ENCODE measurements at places on chromosomes 6 and 20.

GRCh38 chr6:37554480-37554819 is 54.8 kb upstream of the CCDC167 start:
- DNase-seq: no peak

DNA sequence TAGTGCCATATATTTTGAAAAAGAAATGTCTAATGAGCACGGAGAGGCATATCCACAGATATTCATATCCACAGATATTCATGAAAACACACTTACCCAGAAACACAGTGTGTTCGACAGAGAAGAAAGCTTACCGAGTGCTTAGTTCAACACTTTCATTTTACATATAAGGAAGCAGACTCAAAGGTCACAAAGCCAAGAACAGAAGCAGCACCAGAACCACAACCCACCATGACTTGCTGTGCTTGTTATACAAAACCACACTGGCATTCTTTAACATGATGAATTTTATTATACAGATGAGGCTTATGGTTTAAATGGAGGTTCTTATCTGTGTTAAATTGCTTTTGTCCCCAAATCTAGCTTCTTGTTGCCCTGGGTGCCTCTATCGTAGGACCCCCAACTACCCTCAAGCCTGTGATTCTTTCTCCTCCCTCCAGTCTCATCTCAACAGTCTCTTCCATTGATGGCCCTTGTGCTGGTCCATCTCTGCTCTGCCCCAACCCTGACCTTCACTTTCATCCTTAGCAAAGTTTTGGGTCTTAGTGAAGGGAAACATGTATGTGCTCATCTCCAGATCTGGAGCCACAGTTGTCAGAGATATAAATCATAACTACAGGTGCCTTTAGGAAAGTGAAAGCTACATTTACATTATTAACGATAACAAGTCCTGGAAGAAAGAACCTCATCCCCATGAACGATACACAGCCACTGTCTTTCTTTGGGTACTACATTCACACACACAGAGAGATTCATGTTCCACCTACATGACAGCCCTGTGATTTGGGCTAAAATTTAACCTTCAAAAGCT is 40.0 kb downstream of the SF3B5 start:
- DNase-seq: peak; percentile 78

GRCh38 chr20:53875452-53875851 is 194.9 kb downstream of the BCAS1 start:
- DNase-seq: no peak

GRCh38 chr6:108806171-108806570 is 42.1 kb upstream of the ARMC2 start:
- no peak for DNase-seq

DNA sequence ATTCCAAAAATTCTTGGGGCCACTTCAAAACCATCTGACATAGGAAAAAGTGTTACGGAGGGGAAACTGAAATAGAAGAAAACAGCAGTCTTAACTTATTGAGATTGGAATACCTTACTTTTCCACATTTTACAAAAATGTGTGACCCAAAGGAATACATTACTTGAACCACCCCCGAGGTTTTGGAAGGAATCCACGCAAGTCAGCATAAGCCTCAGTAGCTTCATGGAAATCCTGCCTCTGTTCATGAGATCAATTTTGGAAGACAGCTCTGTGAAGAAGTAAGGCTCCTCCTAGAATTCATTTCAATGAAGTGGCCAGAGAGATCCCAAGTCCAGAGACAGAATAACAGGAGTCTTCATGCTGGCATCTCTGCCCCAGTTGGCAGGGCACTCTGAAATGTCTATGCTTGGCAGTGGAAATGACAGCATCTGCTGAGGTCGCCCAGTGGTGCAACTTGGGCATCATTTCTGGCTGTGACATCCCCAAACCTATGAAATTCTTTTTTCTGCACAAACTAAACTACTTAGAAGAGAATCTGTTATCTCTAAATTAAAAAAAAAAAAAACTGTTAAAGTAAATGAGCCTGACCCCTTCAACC is 132.5 kb downstream of the EPM2A start:
- DNase-seq: no peak

DNA sequence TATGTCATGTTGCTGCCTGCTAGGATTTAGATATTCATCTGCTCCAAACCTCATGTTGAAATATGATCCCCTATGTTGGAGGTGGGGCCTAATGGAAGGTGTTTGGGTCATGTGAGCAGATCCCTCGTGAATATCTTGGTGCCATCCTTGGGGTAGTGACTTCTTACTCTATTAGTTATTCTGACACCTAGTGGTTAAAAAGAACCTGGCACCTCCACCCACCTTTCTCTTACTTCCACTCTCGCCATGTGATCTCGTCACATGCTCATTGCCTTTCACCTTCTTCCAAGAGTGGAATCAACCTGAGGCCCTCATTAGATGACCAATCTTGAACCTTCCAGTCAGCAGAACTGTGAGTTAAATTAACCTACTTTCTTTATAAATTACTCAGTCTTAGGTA is 549.4 kb upstream of the SYNCRIP start:
- no peak for DNase-seq

GRCh38 chr6:149429427-149430360 is 29.6 kb downstream of the SUMO4 start:
- no peak for DNase-seq

GRCh38 chr20:60036746-60037499 is 78.7 kb downstream of the CDH26 start:
- DNase-seq: no peak

GRCh38 chr6:93789532-93789931 is 370.2 kb upstream of the EPHA7 start:
- DNase-seq: no peak

GRCh38 chr20:43752561-43753301 is 25.9 kb upstream of the GTSF1L start:
- peak; percentile 20 for DNase-seq

DNA sequence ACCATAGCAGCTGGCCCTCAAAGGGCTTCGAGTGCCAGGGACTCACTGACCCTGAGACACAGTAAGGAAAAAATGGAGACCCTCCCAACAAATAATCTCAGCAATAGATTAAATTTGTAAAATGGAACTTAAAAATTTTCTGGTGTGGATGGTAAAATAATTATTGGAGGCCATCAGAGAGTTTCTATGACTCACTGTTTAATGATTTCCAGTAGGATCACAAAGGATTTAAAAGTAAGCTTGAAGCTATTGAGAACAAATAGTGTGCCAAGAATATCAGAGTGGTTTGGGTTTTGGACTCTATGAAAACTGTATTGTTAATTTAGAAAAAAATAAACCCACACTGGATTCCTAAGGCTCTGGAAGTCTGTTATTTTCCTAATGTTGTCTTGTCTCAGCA is 115.2 kb upstream of the AKIRIN2 start:
- no peak for DNase-seq

- no peak for DNase-seq
These were observed 3.5 kb downstream of the PIGT start for GRCh38 chr20:45419188-45420091.

- no peak for DNase-seq
These were observed 616.5 kb upstream of the CITED2 start for GRCh38 chr6:139990856-139991465.

DNA sequence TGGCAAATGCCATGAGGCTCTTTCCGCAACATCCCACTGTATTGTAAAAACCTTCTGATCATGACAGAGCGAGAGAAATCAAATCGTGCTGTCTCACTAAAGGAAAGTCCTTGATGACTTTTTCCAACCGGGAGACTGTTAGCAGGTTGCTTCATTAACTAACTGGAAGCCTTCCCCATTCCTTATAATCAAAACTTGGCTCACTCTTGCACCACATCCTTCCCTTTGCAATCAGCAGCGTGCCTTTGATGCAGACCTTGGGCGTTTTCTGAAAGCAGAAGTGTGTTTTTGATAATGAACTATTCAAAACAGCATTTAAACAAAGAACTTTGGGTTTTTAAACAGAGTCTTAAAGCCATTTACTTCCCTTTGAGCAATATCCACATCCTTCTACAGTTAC is 96.2 kb upstream of the CNR1 start:
- no peak for DNase-seq

GRCh38 chr6:154238831-154239230 is 117.8 kb downstream of the IPCEF1 start:
- DNase-seq: no peak

DNA sequence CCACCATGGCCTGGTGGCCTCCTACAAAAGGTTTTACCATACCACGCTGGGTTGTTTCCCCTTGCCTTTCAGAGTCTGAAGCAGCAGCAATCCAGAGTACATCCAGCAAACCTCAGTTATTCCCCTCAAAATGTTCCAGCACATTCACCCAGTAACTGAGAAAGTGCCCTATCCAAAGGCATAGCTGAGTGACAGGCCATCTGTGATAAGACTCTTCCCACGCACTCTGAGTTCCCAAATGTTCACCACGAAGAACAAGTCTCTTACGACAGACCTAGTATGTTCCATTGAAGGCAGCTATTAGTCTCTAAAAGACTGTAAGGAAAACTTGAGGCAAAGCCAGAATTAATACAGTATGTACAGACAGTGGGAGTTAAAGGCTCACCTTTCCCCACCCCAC is 31.6 kb upstream of the C20orf144 start:
- no peak for DNase-seq

DNA sequence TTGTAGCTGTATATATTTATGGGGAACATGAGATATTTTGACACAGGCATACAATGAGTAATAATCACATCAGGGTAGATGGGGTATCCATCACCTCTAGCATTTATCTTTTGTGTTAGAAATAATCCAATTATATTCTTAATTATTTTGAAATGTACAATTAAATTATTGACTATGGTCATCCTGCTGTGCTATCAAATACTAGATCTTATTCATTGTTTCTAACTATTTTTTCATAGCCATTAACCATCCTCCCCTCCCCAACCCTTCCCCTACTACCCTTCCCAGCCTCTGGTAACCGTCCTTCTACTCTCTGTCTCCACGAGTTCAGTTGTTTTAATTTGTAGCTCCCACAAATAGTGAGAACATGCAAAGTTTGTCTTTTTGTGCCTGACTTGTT is 28.5 kb downstream of the NKX2-4 start:
- no peak for DNase-seq

- no peak for DNase-seq
These were observed 48.0 kb downstream of the DST start for GRCh38 chr6:56594699-56595098.

GRCh38 chr6:62808565-62809293 is 402.5 kb upstream of the FKBP1C start:
- no peak for DNase-seq

DNA sequence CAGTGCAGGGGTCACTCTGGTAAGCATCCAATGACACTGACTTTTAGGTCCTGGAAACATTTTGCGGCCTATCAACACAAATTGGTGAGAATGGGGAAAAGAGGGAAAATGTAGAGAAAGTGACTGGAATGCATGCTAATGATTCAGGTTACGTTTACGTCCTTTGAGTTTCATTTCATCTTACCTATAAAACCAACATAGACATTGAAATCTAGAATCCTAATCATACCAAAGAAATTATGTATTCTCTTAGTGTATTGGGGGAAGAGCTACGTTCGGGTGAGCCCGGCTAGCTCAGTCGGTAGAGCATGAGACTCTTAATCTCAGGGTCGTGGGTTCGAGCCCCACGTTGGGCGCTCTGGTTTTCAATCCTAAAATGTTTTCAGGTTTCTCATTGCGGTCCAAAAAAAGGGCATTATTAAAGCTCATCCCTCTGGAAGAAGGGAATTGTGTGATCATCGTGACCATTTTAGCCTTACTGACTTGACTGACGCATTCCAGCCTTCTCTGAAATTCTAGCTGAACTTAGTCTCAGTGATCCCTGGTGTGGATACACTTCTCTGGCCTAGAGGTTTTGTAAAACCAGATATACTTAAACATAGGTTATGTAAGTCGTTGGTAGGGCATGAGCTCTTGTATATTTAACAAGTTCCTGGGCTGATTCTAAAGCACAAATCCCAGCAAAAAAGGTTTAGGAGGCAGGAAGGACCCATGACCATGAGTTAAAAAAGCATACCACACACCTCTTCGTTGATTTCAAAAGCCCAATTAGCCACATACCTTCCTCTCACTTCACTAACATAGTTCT is 18.3 kb downstream of the HMGN4 start:
- peak; percentile 62 for DNase-seq

DNA sequence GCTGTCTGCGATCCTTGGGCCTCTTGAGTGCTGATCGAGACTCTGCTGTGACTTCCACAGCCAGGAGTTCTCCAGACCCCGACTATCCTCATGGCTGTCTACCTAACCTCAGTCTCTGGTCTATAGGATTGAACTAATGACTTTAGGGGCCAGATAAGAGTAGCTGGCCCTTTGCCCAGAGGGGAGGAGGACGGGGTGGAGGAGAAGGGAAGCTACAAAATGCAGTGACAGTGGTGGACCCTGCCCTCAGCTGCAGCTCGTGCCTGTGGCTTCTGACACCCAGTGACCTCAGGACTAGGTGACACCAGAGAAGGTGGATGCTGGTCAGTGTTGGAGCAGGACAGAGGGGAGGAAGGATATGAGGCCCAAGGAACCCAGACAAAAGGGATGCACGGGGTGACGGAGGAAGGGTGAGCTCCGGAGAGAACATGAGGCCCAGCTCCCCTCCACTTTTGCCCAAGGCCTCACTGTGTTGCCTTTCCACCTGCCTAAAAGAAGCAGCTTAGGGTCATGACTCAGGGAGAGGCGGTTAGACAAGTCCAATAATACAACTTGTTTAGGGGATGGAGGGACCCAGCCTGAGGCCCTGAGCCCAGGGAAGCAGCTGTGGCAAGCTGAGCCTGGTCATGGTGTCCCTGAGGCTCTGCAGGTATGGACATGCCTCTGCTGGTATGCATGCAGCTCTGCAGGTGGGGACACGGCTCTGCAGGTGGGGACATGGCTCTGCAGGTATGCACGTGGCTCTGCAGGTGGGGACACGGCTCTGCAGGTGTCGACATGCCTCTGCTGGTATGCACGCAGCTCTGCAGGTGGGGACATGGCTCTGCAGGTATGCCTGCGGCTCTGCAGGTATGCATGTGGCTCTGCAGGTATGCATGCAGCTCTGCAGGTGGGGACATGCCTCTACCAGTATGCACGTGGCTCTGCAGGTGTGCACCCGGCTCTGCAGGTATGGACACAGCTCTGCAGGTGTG is 67.7 kb downstream of the SYNJ2 start:
- DNase-seq: no peak

GRCh38 chr6:153436351-153436750 is 305.3 kb upstream of the RGS17 start:
- no peak for DNase-seq

DNA sequence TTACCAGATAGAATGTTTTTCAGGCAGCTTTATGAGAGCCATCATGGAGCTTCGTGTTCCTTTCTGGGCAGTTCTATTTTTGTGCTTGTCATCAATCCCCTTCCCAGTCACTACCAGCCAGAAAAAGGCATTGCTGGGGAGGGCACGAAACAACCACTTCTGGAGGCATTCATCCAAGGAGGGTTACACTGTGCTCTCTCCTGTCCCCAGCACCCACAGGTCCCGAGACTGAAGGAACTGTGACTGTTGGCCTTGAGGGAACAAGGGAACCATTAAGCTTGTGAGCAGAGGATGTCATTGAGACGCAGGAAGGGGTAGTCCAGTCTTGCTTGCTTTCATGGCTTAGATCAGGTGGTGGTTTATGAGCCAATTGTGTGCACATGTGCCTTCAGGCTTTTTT is 20.1 kb upstream of the ENPP5 start:
- DNase-seq: no peak

GRCh38 chr20:51884561-51884960 is 82.2 kb upstream of the SALL4 start:
- DNase-seq: no peak

Measured in natural killer cell (primary cell).